ENCODE measurements at places on chromosomes 4 and X.

DNA sequence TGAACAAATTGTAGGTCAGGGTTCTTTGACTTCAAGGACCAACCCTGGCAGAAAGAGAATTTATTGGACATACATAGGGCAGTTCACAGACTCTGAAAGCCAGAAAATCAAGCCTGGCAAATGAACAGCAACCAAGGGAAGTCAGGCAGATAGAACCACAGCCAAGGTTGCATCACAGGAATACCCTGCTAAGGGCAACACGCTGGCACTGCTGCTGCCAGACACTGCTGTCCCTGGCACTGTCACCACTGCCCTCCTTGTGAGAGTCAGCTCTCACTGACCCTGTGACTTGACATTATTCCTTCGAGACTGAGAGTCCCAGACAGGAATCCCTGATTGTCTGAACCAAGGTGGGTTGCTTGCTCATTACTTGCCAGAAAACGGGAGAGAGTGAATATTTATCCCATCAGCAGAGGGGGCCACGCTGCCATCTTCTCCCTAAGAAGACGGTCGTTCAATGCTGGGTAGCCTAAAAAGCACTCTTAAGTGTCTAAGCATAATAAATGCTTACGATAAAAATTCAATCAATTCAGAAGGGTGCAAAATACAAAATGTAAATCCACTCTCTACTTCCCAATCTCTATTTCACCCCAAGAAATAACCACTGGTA lies 23.2 kb upstream of the PTTG2 start:
- no peak for DNase-seq

GRCh38 chr4:81137446-81137845 lies 77.6 kb downstream of the PRKG2 start:
- DNase-seq: no peak

DNA sequence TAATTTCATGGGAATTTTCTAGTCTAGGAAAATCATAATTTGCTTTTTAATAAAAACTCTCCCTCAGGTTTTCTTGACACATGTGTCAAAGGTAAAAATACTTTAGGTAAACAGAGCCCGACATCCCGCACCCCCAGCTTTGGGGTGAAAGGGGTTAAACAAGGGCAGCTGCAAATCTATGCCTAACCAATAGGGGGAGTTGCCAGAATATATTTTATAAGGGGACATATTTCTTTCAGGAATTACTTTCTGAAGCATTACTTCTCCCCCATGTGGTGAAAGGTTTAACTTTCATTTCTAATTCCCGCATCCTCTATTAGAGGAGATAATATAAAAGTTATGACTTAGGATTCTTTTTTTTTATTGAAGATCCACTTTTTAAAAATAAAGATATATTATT lies 53.9 kb upstream of the HEPH start:
- no peak for DNase-seq

GRCh38 chr4:176043838-176044588 lies 21.6 kb upstream of the WDR17 start:
- no peak for DNase-seq

DNA sequence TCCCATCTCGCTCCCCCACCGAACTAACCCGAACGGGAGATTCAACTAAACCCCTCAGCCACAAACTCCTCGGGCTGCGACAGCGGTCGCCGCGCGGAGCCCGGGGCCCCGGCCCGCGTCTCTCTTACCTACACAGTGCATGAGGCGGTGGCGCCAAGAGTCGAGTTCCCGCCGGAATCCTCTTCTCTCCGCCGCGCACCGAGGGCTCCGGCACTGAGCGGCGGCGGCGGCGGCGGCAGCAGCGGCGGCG lies 160 bp downstream of the LCORL start:
- no peak for DNase-seq

DNA sequence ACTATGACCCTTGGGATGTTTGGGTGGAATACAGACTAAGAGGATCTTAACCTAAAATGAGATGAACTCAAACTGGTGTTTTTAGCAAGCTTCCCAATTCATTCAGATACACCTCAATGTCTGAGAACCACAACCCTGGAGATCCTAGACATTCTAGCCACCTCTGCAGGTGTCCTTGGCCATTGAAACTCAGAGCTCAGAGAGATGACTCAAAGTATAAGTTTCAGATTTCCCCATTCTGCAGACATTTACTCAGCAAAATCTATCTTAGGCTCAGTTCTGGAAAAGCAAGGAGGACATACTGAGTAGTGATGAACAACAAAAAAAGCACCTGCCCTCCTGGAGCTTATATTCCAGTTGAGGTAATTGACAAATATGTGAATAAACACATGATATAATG lies 47.8 kb downstream of the COMMD8 start:
- DNase-seq: no peak

DNA sequence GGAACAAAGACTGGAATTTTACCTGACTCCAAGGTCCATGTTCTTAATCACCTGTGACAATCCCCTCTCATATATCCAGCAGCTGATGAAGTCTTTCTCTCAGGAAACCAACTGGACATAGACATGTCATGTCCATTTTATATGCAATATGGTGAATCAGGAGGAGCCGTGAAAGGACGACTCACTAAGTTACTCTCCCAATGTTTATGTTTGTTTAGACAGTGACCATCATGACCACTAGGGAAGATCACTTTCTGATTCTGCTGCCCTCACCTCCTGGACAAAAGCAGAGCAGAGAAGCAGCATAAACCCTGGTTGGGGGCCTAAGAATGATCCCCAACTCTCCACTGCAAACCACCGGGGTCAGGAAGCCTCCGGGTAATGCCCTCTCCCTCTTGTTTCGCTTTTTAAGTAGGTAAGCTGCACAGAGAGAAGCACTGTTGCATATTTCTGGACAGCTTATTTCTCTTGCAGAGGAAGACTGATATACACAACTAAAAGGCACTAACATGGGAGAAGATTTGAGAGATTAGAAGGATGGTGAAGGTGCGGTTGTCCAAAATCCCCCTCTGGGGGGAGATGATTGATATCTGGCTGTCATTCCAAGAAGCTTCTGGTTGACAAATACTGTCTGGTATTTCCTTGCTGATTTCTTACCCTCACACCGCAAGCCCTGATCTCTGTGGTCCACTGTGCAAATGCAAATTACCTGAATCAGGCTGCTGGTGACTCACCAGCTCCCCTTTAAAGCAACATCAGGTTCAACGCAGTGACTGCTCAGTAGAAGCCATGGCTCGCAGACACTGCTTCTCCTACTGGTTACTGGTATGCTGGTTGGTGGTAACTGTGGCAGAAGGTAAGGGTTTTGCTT lies at the start of gene ODAPH:
ODAPH (plus strand) TSS at position 773 of the 871 bp plus-strand sequence; CDS start at position 790, 17 bp downstream.
- no peak for DNase-seq

DNA sequence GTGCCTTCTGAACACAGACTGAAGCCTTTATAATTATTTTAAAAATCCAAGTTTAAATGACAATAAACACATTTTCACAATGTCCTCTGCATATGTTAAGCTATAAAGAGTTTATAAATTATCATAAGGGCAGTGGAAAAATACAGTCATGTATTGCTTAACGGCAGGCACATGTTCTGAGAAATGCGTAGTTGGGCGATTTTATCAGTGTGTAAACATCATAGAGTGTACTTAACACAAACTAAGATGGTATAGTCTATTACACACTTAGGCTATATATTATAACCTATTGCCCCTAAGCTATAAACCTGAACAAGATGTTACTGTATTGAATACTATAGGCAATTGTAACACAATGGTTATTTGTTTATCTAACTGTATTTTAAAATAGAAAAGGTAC lies 254.7 kb downstream of the GABRG1 start:
- DNase-seq: no peak

DNA sequence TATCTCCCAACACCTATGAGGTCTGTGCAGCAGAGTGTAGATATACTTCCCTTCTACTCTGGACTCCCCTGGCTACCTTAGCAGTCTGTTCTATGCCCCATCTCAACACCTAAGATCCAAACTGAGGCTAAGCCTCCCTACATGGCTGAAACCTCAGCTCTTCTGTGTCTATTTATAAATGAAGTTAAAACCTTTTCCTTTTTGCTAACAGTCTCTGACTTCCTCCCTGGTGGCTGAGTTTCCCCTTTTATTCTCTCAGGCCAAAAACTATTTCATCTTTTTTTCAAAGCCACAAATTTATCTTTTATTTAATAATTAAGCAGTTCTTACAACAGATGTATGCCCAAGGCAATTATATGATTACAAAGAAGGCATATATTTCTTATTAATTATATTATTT lies 111.8 kb upstream of the STIM2 start:
- DNase-seq: no peak

DNA sequence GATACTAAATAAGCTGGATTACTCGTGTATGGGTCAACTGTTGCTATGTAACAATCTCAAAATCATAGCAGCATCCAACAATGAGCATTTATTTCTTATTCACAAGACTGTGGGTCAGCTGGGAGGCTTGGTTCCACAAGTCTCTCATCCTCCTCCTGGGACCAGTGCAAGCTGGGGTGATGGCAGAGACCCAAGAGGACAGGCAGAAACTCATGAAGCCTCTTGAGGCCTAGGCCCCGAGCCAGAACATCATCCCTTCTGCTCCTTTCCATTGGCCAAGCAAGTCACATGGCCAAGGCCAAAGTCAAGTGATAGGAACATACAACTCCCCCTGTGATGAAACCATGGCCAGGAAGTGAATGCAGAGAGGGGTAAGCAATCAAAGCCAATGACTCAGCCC lies 422.1 kb downstream of the BCOR start:
- DNase-seq: no peak

- DNase-seq: no peak
These were observed 579.4 kb downstream of the GRXCR1 start for GRCh38 chr4:43471950-43472349.

- no peak for DNase-seq
These were observed 84.5 kb downstream of the GATB start for GRCh38 chr4:151676301-151676700.
